Activated T-cell treated with anti-CD3 and anti-CD28 coated beads, Interleukin-2, amount 50 U/mL, for 72 hours (primary cell): ENCODE measurements at places on chromosomes 16 and 17. TPM values are rescaled to one million over a fixed set of nuclear protein-coding genes. Genes with fewer than 3 reads are reported as not detected.

- no peaks in the 10 kb centered on the region for H3K36me3 ChIP-seq
- peaks cover 39% of the 10 kb centered on the region for H3K27me3 ChIP-seq
- H3K4me3 ChIP-seq = peak within 1 kb of the TSS; percentile 87
- no peak within 1 kb of the TSS for H3K27ac ChIP-seq
Observed at GRCh38 chr16:47143677-47144558, at the start of gene NETO2. Gene NETO2, minus strand, starts transcription at chr16:47143945. Its CDS starts 333 bp downstream, at chr16:47143612.

The SLC43A2 gene
- 3.4 TPM for total RNA-seq

GRCh38 chr16:26668026-26668425, 398.7 kb upstream of the C16orf82 start:
- H3K4me3 ChIP-seq = no peak overlapping the region
- H3K4me1 ChIP-seq = peaks cover 54% of the 10 kb centered on the region
- no peak for DNase-seq
- H3K27ac ChIP-seq = no peak overlapping the region
- H3K36me3 ChIP-seq = peaks cover 2% of the 10 kb centered on the region
- peaks cover 20% of the 10 kb centered on the region for H3K27me3 ChIP-seq

The AMDHD2 gene
- total RNA-seq = 33.8 TPM

The SETD6 gene
- 9.1 TPM for total RNA-seq
